NCI-H2081 treated with DMSO at 0.1 percent for 48 hours (cell line): ENCODE measurements at places on chromosomes 7 and 10.

DNA sequence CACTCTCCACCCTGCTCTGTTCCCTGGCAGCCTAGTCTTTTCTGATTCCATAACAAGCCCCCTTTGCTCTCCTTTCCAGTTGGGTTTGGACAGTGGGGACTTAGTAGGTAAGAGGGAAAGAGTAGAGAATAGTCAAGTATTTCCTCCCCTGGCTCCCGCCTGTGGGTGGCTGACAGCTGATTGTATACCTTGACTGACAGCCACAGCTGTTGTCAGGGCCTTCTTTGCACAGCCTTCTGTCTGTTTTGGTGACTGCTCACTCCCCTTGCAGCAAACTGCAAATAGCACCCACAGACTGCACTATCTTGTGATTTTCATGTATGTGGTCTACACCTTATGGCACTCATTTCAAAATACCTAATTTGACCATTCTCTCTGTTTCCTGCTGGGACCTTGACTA is 486.3 kb downstream of the ACTR3B start:
- DNase-seq: no peak

DNA sequence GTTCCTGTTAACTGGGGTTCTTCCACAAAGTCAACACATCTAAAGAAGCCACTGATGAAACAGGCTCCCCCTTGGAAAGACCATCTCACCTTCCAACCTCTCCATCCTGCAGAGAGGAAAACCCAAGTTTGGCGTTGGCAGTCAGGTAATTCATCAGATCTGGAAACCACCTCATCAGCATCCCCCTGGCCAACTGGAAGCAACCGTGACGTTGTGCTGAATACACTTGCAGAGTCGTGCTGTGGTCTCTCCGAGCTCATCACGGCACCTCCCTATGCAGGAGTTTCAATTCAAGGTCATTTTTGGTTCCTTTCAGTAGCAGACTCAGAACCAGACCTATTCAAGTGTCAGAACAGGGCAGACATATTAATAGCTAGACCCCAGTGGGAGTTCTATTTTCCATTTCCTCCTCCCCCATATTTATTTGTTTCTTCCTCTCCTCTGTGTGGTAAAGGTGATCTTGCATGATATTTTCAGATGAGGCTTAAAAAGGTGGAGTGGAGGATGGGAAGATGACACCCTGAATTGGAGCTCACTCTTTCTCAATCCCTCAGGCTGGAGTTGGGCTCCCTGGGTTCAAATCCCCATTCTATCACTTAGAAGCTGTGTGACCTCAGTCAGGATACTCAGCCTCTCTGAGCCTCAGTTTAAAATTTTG is 149.1 kb upstream of the ADO start:
- no peak for DNase-seq

DNA sequence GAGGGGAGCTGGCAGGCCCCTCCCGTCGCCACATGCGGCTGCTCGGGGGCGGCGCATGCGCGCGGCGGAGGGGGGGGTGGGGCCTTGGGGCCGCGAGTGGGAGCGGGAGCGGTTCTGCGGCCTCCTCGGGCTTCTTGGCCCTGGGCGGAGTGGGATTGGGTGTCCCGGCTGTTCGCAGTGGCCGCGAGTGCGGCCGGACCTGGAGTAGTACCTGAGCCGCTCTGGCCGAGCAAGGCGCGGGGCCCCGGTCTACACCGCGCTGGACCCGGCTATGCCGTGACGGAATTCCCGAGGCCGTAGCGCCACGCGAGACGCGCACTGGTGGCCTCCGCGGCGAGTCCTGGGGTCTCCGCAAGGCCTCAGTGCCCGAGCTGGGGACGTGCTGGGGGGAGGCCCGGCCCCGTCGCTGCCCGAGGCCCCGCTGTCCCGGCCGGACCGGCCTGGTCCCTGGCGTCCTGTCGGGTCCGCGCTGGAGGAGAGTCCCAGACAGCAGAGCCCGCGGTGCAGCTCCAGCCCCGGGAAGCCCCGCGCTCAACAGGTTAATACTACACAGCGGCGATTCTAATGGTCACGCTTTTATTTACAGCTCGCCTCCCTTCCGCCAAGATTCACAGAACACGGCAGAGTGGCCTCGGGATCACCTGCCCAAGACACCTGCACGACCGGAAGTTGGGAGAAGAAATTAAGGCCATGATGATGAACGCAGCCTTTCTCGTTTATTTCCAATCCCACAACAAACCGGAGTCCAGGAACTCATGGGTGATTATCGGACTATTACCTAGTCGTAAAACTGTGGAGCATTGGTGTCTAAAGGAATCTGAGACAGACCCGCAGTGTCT is 671 bp upstream of the PAXIP1 start:
- DNase-seq: no peak

- DNase-seq: no peak
These were observed 203.0 kb upstream of the MEOX2 start for GRCh38 chr7:15889507-15889906.

DNA sequence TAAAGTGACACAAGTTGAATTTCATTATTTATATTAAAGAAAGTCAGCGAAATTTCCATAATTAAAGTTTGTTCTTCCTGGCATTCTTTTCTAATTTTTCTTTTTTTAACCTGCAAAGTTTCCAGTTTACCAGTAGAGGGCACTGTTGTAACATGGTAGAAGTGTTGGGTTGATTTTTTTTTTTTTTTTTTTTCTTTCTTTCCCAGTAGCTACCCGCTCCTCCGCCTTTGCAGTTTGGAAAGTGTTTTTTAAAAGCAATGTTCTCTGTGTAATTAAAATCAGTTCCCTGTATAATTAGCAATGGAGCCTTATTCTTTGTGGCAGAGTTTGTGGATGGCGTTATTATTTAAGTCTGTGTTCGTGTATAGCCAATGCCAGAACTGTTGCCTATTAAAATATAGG is 53.7 kb downstream of the TAF3 start:
- DNase-seq: no peak

GRCh38 chr7:50644586-50644985 is 79.4 kb upstream of the DDC start:
- no peak for DNase-seq
